AML-193 (cell line): ENCODE measurements at places on chromosomes 4 and X.

- DNase-seq, result no peak
Measured at GRCh38 chr4:70838204-70838603, 1.5 kb downstream of the GRSF1 start.

GRCh38 chr4:153765894-153766293 lies 6.1 kb upstream of the RNF175 start:
- no peak for DNase-seq

DNA sequence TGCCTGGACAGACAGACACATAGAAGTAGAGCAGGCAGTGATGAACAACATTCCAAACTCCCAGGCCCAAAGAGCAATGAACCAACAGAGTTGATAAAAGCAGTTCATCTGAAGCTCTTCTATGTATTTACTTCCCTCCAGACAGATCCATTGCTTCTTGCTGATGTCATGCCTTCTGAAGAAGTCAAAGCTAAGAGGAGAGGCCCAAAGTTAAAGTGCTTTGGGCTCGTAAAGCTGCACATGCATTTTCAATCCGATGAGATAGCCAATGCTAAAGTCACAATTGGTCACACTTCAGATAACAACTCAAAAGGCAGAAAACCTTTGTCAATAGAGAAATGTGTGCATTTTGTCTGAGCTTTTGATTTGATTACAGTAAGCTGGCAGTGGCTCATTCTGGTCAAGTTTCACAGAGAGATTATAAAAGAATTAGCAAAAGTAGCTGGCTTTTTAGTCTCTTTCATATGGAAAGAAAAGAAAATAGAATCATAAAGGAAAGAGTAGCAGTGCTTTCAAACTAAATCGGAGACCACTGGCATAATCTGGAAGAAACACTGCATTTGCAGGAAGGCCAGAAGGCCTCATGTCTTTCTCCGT lies 82.0 kb downstream of the GPC4 start:
- no peak for DNase-seq

DNA sequence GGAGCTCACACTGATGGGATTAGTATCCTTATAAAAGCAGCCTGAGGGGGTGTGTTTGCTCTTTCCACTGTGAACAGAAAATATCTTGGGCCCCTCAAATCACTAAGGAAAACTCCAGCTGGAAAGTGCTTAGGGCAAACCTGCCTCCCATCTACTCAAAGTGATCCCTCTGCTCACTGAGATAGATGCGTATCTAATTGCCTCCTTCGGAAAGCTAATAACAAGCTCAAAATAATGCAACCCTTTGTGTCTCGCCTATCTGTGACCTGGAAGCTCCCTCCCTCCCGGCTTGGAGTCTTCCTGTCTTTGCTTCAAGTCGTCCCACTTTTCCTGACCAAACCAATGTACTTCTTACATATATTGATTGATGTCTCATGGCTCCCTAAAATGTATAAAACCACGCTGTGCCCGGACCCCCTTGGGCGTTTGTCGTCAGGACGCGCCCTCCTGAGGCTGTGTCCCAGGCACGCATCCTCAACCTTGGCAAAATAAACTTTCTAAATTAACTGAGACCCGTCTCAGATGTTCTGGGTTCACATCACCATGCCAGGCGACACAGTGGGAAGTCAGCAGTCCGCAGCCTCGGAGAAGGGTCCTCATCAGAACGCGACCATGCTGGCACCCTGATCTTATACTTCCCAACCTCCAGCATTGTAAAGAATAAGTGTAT lies 34.1 kb upstream of the SORCS2 start:
- DNase-seq, result no peak

DNA sequence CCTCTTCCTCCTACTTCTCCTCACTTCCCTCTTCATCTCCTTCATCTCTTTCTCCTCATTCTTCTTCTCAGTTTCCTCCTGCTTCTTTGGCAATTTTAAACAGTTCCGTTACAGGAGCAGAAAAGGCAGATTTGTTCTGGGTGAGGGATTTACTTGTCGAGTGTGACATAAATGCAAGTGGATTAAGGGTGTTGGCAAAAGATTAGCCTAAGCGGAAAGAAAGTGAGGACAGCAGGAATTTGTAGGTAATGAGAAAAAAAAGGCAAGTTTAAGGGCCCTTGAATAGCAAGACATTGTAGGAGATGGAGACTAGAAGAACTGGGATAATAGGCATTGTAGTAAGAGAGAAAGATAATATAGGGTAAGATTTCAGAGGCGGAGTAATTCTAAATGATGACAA lies 841.6 kb downstream of the RAPGEF2 start:
- no peak for DNase-seq

DNA sequence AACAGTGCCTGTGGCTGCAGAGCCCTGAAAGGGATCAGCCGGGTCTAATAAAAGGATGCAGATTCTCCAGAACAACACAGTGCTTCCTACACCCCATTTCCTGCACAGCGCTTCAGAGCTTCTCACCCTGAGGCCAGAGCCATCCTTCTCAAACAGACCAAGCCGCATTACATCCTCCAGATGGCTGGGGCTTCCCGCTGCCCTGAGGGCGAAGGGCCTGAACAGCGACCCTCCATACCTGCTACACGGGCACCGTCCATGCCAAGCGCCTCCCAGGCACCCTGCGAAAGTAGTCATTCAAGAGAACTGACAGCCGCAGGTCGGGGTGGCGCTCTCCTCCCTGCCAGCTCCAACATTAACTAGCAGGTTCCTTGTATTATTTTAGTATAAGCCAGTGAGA lies 36.5 kb downstream of the ACOX3 start:
- no peak for DNase-seq

DNA sequence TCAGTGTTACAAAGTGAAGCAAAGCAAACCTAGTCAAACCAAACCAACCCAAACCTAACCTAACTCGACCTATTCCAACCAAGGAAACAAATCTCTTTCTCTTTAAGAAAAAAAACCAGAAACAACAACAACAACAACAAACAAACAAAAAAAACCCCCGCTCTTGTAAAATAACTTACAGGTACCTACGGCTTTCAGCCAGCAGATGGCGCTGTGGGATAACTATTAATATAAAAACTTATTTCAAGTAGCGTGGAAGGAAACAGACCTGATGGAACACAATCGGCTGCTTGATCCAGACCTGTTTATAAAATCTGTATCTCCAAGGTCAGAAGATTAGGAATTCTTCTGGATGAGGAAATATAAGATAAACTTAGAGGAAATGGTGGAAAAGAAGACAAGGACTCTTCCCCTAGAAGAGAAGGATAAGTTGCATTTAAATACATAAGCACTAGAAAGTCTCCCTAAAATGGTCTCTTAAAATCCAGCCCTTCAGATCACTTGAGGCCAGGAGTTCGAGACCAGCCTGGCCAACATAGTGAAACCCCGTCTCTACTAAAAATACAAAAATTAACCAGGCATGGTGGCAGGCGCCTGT lies 34.4 kb upstream of the CDKL5 start:
- DNase-seq, result peak; percentile 14
